Aorta (tissue), 5 donors: ENCODE measurements at places on chromosomes 5 and 9. TPM values are rescaled to one million over a fixed set of nuclear protein-coding genes. Genes with fewer than 3 reads are reported as not detected.

Gene POU5F2
- 0.10 TPM for polyA plus RNA-seq

Gene PCA3
- polyA plus RNA-seq: 2.0 TPM

Gene GABRB2
- 0.13 TPM for polyA plus RNA-seq

Gene LCN1
- not detected for polyA plus RNA-seq

Gene PCSK5
- polyA plus RNA-seq: 5.1 TPM

Gene PCDHB7
- 2.3 TPM for polyA plus RNA-seq

Gene KIAA1958
- 1.0 TPM for polyA plus RNA-seq

Gene NAA35
- polyA plus RNA-seq: 10.6 TPM

Gene DAB2
- 36.3 TPM for polyA plus RNA-seq

Gene TXNDC8
- polyA plus RNA-seq: not detected

Gene PRRX2
- 27.7 TPM for polyA plus RNA-seq

DNA sequence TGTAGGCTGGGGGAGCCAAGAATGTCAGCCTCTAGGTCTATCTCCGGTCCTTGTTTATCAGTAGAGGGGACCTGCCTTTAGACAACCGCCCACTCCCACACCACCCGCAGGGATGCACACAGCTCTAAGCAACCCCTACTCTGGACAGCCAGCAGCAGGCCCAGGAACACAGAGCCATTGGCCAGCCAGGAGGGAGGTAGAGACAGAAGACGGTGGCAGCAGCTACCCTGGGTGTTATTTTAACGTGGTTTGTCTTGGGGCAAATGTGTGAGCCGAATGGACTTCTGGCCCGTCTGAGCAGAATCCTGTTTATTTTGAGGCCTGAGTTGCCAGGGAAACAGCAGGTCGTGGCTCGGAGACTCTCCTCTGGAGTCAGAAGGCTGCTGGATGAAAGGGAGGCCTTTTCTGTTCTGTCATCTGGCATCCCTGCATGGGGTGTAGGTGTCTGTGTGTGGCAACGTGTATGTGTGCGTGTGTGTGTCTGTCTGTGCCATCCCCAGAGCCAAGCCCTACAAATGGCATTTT, 382 bp upstream of the FGF1 start:
- no peaks in the 10 kb centered on the region for H3K4me1 ChIP-seq
- no peaks in the 10 kb centered on the region for H3K27me3 ChIP-seq
- peak overlapping the region; percentile 91 for H3K27ac ChIP-seq
- peak; percentile 56 for DNase-seq

GRCh38 chr9:87698069-87698809, 27.7 kb upstream of the CTSL start:
- H3K4me3 ChIP-seq: no peak overlapping the region
- H3K36me3 ChIP-seq: no peaks in the 10 kb centered on the region
- H3K27ac ChIP-seq: no peak overlapping the region
- H3K4me1 ChIP-seq: no peaks in the 10 kb centered on the region
- no peak for DNase-seq
- no peaks in the 10 kb centered on the region for H3K27me3 ChIP-seq

- no peak overlapping the region for H3K27ac ChIP-seq
- DNase-seq: peak; percentile 50
- no peak overlapping the region for H3K4me3 ChIP-seq
- no peaks in the 10 kb centered on the region for H3K36me3 ChIP-seq
Observed at GRCh38 chr5:69007726-69008368, 86.0 kb upstream of the SLC30A5 start.

DNA sequence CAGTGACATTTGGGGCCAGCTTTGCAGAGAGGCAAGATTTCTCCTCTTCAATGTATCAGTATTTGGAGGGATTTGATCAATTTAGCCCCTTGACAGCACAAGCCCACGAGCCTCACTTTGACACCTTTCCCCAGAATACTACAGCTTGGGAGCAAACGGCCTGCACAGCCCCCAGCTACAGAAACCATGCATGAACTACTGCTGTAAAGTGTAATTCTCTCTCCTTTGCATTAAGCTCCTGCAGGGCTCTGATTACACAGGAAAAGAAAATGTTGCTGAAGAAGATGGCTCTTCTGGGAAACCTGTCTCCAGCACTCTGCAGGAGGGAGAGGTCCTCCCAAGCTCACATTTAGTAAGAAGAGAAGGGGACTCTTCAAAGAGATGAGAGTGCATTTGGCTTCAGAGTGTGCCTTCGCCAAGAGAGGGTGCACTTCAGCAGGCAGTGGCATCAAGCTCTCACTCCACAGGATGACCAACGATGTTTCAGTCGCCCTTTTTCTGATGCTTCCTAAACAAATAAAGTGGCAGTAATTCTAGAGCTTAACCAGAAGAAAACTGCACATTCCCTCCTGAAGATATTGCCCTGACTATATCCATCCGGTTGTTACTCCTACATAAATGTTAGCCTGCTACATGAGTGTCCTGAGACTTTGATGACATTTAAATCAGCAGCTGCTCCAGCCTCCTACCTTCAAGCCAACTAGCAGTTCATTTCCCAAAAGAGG, 272.2 kb downstream of the AUH start:
- no peak overlapping the region for H3K4me3 ChIP-seq
- H3K27me3 ChIP-seq: no peaks in the 10 kb centered on the region

DNA sequence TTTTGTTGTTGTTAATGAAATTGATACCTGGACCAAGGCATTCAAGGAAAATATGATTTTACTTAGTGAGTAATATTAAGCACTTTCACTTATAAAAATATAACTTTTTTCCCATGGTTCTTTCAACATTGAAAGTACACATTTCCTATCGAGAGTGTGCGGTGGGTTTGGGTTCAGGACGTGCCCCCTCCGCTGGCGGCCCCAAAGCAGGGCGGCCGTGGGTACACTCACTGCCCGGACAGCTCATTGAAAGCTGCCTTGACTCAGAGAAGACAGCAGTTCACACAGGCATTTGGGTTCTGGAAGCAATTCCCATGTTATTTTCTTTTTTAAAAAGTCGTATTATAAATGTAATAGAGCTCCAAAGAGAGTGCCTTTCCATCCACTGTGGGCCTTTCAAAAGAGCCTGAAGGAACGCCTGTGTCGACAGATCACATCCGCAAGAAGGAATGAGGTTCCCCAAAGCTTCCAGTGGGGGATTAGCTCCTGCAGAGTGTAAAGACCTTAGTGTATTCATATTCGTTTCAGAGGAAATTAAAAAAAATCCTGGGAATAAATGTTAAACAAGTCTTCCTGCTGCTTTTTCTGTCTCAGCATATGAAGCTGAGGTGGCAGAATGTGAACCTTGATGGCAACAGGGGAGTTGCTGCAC, 74.3 kb downstream of the PRDM6 start:
- H3K4me3 ChIP-seq: no peak overlapping the region
- H3K27me3 ChIP-seq: no peaks in the 10 kb centered on the region
- DNase-seq: no peak
- peak overlapping the region; percentile 50 for H3K27ac ChIP-seq
- H3K36me3 ChIP-seq: no peaks in the 10 kb centered on the region

DNA sequence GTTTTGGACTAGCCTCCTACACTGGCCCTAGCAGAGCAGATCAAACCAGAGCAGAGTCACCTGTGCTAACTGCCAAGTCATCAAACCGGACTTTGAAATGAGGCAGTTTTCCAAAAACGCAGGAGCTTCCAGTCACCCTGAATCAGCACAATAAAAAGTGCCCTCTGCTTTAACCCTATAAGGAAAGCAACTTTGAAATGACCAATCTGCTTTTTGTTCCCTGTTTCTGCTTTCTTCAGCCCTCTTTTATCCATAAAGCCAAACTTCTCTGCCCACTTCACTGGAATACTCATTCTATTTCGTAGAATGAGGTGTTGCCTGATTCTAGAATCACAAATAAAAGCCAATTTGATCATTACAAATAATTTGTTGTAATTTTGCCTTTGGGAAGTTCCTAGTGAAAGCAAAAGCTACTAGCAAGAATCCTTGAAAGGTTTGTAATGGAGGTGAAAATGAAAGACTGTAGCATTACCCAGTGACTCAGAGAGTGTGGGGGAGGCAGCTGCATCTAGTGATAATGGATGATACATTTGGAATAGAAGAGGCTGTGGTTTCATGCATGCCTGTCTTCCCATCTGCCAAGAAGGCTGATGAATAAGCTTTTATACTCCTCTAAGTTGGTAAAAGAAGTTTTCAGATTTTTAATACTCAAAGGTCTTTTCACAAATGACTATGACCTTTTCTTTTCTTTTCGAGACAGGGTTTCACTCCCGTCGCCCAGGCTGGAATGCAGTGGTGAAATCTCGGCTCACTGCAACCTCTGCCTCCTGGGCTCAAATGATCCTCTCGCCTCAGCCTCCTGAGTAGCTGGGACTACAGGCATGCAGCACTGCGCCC, 14.9 kb downstream of the SPAAR start:
- H3K27me3 ChIP-seq: no peaks in the 10 kb centered on the region
- peaks cover 2% of the 10 kb centered on the region for H3K4me1 ChIP-seq
- H3K27ac ChIP-seq: peak overlapping the region; percentile 39
- no peak overlapping the region for H3K4me3 ChIP-seq
- no peaks in the 10 kb centered on the region for H3K36me3 ChIP-seq

GRCh38 chr5:136133922-136134379, 1.3 kb downstream of the SMAD5 start:
- no peak for DNase-seq
- no peaks in the 10 kb centered on the region for H3K36me3 ChIP-seq
- no peaks in the 10 kb centered on the region for H3K27me3 ChIP-seq
- H3K4me1 ChIP-seq: peaks cover 5% of the 10 kb centered on the region
- peak overlapping the region; percentile 59 for H3K27ac ChIP-seq

DNA sequence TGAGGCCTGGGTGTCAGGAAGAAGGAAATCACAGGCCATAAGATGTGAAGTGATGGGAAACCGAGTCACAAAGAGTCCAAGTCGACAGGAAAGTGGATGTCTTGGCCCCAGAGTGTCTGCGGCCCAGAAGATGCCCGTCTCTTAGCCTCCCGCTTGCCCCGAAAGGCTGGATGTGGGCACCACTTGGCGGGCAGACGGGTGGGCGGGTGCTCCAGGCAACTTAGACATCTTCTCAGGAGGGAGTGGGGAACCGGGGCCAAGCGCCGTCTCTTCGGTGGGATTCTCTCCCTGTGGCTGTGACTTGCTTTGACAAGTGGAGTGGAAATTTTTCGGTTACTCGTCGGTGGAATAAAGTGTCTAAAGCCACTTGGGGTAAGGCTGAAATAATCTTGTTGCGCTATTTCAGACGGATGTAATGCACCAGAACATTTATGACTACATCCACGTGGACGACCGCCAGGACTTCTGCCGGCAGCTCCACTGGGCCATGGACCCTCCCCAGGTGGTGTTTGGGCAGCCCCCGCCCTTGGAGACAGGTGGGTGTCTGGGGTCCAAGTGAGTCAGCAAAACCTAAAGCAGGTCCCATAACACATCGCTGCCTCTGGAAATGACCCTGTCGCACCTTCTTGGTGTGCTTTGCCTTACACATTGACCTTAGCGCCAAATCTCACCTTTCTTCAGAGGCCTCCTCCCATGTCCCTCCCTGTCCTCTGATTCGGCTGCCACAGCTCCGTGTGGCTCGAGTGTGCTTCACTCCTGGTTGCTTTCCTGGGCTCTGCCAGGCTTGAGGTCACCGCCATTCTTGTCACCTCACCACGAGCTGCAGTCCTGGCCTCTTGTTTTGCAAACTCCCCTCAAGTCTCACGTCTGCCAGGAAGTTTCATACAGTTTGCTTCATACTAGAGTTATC, 20.4 kb upstream of the EXOC3 start:
- no peaks in the 10 kb centered on the region for H3K36me3 ChIP-seq
- no peaks in the 10 kb centered on the region for H3K27me3 ChIP-seq
- H3K27ac ChIP-seq: no peak overlapping the region
- H3K4me1 ChIP-seq: no peaks in the 10 kb centered on the region

DNA sequence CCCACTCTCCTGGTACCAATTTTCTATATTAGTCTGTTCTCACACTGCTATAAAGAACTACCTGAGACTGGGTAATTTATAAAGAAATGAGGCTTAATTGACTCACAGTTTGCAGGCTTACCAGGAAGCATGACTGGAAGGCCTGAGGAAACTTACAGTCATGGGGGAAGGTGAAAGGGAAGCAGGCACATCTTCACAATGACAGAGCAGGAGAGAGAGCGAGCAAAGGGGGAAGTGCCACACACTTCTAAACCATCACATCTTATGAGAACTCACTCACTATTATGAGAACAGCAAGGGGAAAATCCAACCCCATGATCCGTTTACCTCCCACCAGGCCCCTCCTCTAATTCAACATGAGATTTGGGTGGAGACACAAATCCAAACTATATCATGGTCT, 72.2 kb downstream of the ATG10 start:
- no peak overlapping the region for H3K4me3 ChIP-seq
- H3K4me1 ChIP-seq: peaks cover 5% of the 10 kb centered on the region
- H3K27me3 ChIP-seq: no peaks in the 10 kb centered on the region
- no peak overlapping the region for H3K27ac ChIP-seq

GRCh38 chr9:11335011-11335410, 722.2 kb upstream of the PTPRD start:
- no peak for DNase-seq
- H3K27me3 ChIP-seq: no peaks in the 10 kb centered on the region
- no peaks in the 10 kb centered on the region for H3K36me3 ChIP-seq
- no peak overlapping the region for H3K27ac ChIP-seq
- H3K4me1 ChIP-seq: no peaks in the 10 kb centered on the region
- H3K4me3 ChIP-seq: no peak overlapping the region

GRCh38 chr5:14257995-14258403, 114.9 kb downstream of the TRIO start:
- no peak overlapping the region for H3K27ac ChIP-seq
- H3K27me3 ChIP-seq: no peaks in the 10 kb centered on the region
- no peak for DNase-seq
- H3K4me3 ChIP-seq: no peak overlapping the region
- peaks cover 5% of the 10 kb centered on the region for H3K4me1 ChIP-seq

GRCh38 chr9:81632599-81632998, 56.7 kb downstream of the TLE1 start:
- H3K27me3 ChIP-seq: no peaks in the 10 kb centered on the region
- H3K36me3 ChIP-seq: no peaks in the 10 kb centered on the region
- H3K27ac ChIP-seq: no peak overlapping the region

- no peaks in the 10 kb centered on the region for H3K4me1 ChIP-seq
- H3K4me3 ChIP-seq: no peak overlapping the region
- H3K27ac ChIP-seq: no peak overlapping the region
- H3K27me3 ChIP-seq: no peaks in the 10 kb centered on the region
- DNase-seq: no peak
Observed at GRCh38 chr9:10052181-10052580, 560.6 kb downstream of the PTPRD start.

- no peaks in the 10 kb centered on the region for H3K27me3 ChIP-seq
- DNase-seq: no peak
- no peak overlapping the region for H3K27ac ChIP-seq
- no peaks in the 10 kb centered on the region for H3K4me1 ChIP-seq
Observed at GRCh38 chr5:132747616-132748440, 602 bp downstream of the CCNI2 start.

GRCh38 chr9:99041618-99042017, 63.3 kb upstream of the TGFBR1 start:
- DNase-seq: no peak
- no peak overlapping the region for H3K4me3 ChIP-seq
- no peak overlapping the region for H3K27ac ChIP-seq
- no peaks in the 10 kb centered on the region for H3K4me1 ChIP-seq
- no peaks in the 10 kb centered on the region for H3K36me3 ChIP-seq

GRCh38 chr5:176541338-176542134, 4.3 kb upstream of the RNF44 start:
- no peaks in the 10 kb centered on the region for H3K27me3 ChIP-seq
- no peaks in the 10 kb centered on the region for H3K4me1 ChIP-seq
- peak; percentile 76 for DNase-seq
- H3K27ac ChIP-seq: no peak overlapping the region
